ENCODE measurements at places on chromosomes 5 and 9.

- peak; percentile 57 for DNase-seq
Observed at GRCh38 chr5:157463621-157464518, 3.9 kb downstream of the NIPAL4 start.

DNA sequence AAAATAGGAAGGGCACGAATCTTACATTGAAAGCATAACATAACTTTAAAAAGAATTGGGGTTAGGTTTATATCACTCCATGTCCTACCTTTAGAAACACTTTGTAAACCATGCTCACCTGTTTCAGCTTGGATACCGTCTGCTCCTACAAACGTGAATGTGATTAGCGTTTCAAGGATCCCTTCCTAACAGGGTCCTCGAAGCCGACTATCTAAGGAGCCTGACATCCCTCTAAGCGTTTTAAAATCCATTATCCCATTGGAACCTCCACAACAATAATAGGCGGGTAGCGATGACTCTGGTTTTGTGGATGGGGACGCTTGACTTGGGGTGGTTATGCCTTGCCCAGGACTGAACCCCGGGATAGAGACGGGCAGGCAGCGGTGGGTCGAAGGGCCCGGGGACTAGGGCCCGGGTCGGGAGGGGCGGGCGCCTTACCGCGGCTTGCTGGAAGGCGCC lies 937 bp downstream of the SVEP1 start:
- DNase-seq: no peak

GRCh38 chr5:132219981-132220380 lies 7.7 kb downstream of the P4HA2 start:
- DNase-seq: no peak

- peak; percentile 31 for DNase-seq
Observed at GRCh38 chr9:92664394-92665152, 5.4 kb downstream of the IPPK start.

- no peak for DNase-seq
Observed at GRCh38 chr5:91264311-91265051, 118.6 kb downstream of the ARRDC3 start.

DNA sequence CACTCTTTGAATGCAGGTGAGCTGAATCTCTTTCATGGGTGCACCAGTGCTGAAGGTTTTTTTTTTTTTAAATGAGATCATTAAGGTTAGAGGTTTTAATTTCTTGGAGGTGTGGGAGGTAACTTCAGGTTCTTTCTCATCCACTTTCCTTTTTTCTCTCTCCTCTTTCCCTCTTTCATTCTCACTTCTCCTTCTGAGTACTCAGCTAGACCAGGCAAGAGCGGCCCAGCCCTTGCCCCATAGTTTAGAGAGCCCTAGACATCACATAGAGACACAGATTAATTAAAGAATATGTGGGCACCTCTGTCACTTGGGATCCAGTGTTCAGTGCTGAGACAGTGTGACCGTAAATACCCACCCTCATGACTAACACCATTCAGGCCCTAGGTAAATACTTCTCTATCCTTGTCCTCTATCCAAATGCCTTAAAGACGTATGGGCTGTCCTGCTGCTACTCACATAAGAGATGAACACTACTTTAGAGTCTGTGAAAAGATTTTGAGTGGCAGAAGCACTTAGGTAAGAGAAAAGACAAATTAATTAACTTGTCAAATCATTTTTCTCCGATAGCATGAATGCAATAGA lies 174.1 kb downstream of the TLE4 start:
- no peak for DNase-seq

GRCh38 chr5:171617817-171618591 lies 167.6 kb upstream of the SMIM23 start:
- DNase-seq: no peak

DNA sequence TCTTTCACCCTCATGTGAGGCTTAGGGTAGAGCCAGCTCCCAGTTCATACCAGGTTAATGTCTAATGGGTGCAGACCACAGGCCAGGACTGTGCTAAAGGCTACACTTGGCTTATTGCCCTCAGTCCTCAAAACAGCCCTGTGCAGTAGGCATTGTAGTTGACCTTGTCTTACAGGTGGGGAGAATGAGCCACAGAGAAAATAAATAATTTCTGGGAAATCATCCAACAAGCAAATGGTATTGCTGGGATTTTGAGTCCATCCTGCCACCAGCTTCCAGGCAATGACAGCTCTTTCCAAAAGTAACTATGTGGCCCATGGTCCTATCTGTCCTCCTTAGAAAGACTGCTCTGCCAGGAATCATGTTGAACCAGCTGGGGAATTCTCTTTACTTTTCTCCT lies 450.0 kb downstream of the GADD45G start:
- DNase-seq: no peak

DNA sequence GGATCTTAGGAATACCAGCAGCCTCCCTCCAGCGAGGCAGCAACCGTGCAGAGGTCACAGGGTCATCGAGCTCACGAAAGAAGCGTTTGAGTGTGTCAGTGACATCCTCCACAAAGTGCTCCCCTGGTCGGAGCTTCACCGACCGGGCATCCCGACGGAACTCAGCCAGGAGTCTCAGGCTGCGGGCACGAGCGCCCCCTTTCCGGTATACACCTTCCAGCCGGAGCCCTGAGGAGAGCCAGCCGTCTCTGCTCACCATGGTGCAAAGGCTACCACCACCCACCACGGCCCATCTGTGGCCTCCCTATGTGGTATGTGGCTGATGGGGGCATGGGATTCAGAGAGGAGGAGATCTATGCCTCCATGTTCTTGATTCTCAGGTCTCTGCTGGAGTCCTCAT lies 10.8 kb upstream of the FCHSD1 start:
- DNase-seq: no peak

DNA sequence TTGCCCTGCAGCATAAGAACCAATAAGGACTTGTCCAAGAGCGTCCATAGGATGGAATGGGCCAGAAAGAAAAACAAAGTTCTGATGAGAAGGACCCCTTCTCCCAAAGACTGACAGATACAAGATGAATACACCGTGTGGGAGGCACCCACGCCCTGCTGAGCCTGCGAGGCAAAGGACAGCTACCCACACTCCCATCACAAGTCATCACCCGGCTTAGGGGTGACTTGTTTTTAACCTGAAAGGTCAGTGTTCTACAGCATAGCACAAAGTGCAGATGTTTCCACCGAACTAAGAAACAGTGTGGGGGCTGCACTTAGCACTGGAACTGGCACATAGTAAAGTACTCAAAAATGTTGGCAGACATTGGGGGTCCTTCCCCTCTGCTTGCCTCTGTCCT lies 13.9 kb downstream of the TNIP1 start:
- no peak for DNase-seq
